ENCODE measurements at places on chromosomes 7 and 10.

- DNase-seq = no peak
These were observed 80.6 kb downstream of the RGS10 start for GRCh38 chr10:119461923-119462322.

GRCh38 chr7:28203508-28204240, 23.1 kb upstream of the JAZF1 start:
- peak; percentile 36 for DNase-seq

- no peak for DNase-seq
These were observed 37.2 kb upstream of the ABCB5 start for GRCh38 chr7:20578257-20578771.

DNA sequence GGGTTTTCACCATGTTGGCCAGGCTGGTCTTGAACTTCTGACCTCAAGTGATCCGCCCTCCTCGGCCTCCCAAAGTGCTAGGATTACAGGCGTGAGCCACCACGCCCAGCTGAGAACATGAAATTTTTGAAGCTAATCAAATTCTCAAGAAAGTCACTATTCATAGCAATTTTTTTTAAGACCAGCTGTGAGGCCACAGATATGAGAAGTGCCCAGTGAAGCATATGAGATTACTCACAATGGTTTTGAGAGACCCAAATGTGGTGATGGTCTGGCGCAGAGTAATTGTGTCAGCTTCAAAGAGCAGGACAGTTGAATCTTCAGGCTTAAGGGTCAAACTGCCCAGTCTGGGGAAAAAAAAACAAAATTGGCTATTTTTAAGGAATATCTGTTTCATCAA, 16.2 kb downstream of the NCOA4 start:
- no peak for DNase-seq

- DNase-seq = no peak
These were observed 96.7 kb upstream of the PIK3CG start for GRCh38 chr7:106768324-106768751.

- no peak for DNase-seq
These were observed 79.4 kb upstream of the PCGF5 start for GRCh38 chr10:91140995-91141549.

DNA sequence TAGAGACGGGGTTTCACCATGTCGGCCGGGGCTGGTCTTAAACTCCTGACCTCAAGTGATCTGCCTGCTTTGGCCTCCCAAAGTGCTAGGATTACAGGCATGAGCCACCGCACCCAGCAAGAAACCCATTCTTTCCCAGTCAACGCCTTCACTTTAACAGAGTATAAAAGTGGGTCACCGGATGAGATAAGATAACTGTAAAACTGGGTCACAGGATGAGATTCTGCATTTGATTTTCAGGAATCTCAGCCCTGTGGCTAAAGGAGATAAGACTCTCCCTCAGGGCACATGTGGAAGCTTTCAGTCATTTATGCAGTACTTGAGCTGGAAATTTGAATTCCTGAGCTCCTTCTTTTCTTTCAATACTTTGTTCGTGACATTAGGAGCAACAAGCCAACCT, 70.8 kb downstream of the LRRC17 start:
- no peak for DNase-seq

- no peak for DNase-seq
These were observed 41.6 kb downstream of the SLC16A9 start for GRCh38 chr10:59668096-59668495.

- no peak for DNase-seq
These were observed 88.7 kb upstream of the DNAAF5 start for GRCh38 chr7:637826-638225.

GRCh38 chr10:44955413-44956070, 4.1 kb upstream of the RASSF4 start:
- no peak for DNase-seq

- DNase-seq = no peak
These were observed 179.2 kb downstream of the PLXNA4 start for GRCh38 chr7:132397070-132397469.

- no peak for DNase-seq
These were observed 35.6 kb upstream of the LAMB4 start for GRCh38 chr7:108165723-108166122.

DNA sequence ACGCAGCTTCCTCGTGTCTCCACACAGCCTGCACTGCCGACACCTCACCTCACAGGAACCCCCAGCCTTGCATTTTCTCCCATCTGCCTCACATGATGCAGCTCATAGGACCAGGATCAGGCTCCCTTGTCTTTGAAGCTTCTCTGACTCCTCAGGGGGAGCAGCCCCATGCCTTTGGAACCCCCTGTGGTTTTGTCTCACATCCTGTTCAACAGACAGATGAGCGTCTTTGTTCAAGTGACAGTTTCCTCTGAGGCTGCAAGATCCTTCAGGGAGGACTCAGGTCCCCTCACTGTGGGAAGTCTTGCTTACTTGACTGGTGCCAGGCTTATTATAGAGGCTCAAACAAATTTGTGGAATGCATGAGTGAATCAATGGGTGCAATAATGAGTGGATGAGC, 667.1 kb downstream of the INHBA start:
- DNase-seq = no peak

- DNase-seq = no peak
These were observed 33.3 kb downstream of the DPYSL4 start for GRCh38 chr10:132220061-132220460.

DNA sequence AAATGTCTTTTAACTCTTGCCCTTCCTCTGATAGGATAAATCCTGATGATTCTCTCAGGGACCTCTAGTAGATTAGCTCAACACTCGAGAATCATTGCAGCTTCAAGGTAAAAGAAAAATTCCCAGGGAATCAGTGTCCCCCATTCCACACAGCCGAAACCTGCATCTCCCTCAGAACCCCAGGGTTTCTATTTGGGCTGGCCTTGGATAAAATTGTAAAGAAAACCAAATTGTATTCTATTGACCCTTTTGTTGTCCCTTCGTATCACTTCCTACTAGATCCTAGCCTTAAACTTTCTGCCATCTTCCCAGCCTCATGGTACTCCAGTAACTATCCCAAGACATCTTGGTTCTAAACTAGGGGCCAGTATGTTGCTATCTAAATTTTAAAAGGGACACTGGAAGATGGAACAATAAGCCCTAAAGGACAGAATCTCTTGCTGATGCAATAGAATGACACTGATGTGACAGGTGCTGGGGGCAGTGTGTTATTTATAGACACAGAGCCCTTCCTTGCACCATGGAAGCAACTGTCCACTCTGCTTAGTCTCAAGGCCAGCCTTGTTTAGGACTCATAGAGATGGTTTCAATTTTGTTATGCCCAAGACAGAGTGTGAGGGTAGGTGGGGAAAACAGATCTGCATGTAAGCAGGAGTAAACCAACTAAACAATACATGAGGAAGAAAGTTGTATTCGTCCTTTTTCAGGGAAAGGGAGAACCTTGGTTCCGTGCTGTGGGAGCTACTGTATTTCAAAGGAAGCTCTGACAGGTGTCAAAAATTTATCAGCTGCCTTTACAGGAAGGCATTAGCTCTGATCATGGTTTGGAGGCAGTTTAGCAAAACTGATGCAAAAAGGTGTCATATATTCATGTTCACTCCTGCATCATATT, 7.6 kb downstream of the ASB15 start:
- DNase-seq = no peak

- no peak for DNase-seq
These were observed 363.7 kb downstream of the ADRA2A start for GRCh38 chr10:111440501-111440900.

- DNase-seq = no peak
These were observed 171.1 kb downstream of the EGFR start for GRCh38 chr7:55189878-55190436.

DNA sequence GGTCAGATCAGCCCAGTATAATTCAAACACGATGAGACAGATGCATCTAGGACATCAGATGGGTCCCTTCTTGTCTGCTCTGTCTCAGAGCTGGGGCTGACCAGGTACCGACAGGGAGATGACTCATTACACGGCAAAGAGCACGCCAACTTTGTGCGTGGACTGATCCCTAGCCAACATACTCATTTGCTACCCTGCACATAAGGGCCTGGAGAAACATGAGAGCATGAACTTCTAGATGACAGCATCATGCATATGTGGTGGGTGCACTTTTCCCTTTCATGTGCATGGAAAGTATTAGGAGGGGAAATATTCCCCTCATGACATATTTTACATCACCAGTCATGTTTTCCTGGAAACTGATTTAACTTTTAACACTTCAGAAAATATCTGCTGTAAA, 35.1 kb upstream of the NPVF start:
- DNase-seq = no peak

All from CD4-positive, alpha-beta T cell treated with Interferon alpha-2 for 1 hour (primary cell).